ENCODE measurements at places on chromosomes 13 and 19.

DNA sequence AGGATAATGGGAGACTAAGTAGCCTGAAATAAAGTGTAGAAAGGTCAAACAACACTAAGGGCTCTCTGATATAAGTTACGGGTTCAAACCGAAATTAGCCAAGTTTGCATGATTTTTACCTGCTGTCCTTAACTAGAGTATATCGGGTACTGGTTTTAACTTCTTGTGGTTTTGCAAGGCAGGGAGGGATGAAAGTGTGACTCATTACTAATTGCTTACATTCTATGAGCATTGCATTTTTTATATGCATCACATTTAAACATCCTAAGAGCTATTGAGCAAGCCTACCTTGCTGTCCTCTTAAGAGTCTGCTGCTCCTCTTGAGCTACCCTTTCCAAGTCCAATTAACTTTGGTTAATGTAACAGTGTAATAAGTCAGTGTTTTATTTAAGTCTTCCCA lies 415.4 kb downstream of the SLITRK5 start:
- DNase-seq, result no peak

DNA sequence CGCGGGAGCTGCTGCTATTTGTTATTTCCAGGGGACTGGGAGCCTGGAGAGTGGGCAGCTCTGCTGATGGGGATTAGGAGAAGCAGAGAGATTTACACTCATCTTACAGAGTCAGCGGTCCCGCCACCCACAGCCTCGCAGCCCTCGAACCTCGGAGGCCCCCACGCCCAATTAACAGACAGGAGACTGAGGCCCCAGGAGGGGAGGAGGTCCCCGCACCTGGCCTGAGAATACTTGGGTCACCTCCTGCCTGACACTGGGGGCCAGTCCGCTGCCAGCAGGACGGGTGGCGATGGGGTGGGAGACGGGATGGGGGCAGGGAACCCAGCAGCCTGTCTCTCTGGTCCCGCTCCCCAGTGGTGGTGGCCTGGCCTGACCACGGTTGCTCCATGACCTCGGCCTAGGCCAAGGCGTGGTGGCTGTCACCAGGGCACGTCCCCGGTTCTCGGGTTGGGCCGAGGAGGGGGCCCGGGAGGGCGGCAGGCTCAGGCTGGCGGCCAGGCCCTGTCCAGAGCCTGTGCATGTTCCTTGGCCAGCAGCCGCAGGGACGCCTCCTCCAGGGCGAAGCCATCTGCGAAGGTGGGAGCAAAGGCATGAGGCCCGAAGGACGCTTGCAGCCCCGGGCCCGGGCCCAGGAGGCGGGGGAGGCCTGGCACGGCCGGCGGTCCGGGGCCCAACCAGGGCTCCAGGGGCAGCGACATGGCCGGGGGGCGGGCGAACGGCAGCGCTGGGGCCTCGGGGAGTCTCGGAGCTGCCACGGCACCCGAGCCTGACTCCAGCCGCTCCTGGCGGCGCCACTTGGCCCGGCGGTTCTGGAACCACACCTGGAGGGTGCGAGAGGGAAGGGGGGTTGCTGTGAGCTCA lies 1.7 kb downstream of the RAX2 start:
- DNase-seq, result no peak

DNA sequence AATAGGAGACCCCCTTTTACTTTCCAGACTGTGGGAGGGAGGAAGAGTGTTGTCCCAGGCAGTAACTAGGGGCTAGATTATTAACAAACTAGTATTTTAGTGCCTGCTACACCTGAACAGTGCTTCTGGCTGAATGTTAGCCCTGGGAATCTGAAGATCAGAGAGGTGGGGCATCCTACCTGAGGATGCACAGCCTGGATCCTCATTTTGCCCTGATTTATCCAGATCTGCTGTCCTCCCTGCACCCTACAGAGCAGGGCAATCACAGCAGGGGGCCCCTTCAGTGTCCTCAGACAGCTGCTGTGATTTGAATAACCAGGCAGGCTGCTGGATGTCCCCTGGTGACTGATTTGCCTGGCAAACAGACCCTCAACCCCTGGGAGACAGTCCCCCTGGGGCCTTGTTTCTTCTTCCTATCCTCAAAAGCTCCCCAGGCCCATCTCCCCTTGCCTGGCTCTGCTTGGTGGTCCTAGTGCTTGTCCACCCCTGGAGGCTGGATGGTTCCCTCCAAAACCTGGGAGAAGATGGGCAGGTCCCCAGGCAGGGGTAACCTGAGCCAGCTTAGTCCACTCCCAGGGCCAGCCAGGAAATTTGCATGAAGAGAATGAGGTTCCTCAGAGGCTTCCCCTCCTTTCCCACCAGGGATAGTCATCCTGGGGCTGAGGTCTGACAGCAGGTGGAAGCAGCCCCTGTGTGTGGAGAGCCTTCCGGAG lies at the start of gene OVOL3:
Gene OVOL3 (plus strand): TSS at position 657 of the 713 bp plus-strand sequence. CDS start 60 bp downstream, outside the sequence.
- no peak for DNase-seq

GRCh38 chr19:2381148-2381820 lies 21.2 kb downstream of the TMPRSS9 start:
- no peak for DNase-seq

DNA sequence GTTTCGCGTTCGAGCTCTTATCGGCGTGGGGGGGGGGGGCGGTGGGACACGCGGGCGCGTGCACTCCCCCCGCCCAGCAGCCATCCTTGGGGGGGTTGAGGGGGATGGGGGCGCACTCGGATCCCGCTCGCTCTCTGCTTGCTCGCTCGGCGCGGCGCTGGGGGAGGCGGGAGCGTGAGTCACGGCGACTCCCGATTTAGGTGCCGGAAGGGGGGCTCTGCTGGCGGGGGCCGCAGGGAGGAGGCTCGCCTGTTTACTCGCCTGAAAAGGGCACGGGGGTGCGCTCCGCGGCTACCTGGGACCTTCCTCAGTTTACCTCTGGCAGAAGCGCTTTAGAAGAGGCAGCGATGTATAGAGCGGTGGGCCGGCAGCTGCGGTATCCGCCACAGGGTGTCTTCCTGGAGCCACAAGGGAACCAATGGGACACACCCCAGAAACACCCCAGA lies 1.1 kb upstream of the PDE4A start:
- no peak for DNase-seq

- DNase-seq, result no peak
Observed at GRCh38 chr13:100497389-100497788, 91.2 kb downstream of the GGACT start.

DNA sequence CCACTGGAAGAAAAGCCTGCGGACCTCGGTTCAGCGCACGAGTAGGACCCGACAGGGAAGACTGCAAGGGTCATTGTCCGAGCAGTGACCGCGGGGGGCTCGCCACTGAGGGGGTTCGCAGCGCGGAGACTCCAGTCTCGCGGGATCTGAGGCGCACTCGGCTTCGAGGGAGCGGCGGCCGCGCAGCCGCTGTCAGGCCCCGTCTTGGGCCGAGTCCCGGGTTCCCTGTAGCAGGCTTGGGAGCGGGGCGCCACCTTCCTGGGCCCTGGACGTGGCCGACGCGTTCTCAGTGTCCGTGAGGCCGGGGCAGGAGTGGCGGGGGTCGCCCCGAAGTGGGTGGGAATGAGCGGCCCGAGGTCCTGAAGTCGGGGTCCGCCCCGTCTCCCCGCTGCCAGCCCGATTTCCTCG lies 474 bp upstream of the FAM174C start:
- DNase-seq, result no peak

- DNase-seq, result no peak
Observed at GRCh38 chr19:2145831-2146241, 5.5 kb downstream of the AP3D1 start.

- DNase-seq, result no peak
Observed at GRCh38 chr19:33649627-33650305, 28.0 kb downstream of the CHST8 start.

DNA sequence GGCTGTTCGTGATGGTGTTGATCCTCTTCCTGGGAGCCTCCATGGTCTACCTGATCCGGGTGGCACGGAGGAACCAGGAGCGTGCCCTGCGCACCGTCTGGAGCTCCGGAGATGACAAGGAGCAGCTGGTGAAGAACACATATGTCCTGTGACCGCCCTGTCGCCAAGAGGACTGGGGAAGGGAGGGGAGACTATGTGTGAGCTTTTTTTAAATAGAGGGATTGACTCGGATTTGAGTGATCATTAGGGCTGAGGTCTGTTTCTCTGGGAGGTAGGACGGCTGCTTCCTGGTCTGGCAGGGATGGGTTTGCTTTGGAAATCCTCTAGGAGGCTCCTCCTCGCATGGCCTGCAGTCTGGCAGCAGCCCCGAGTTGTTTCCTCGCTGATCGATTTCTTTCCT lies 12.2 kb upstream of the C19orf33 start:
- no peak for DNase-seq

DNA sequence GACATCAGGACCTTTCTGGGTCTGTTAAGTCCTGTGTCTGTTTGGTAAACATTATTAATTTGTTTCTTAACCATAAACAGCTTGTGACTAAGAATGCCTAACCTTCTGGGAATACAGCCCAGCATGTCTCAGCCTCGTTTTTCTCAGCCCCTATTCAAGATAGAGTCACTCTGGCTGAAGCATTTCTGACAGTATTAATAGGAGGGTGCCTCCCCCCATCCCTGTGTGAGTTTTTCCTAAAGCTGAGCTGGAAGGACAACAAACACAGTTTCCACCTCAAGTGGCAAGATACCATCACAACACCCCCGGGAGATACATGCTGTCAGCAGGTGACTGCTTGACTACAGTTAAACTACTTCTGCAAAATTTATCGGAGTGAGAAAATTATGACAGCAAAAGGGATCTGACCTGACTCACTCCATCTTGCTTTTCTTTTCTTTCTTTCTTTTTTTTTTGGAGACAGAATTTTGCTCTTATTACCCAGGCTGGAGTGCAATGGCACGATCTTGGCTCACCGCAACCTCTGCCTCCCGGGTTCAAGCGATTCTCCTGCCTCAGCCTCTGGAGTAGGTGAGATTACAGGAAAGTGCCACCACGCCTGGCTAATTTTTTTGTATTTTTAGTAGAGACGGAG lies 59.3 kb upstream of the ABCC4 start:
- no peak for DNase-seq

GRCh38 chr13:99002172-99002710 lies 24.4 kb upstream of the DOCK9 start:
- DNase-seq, result no peak

- DNase-seq, result no peak
Observed at GRCh38 chr19:8648240-8648639, 17.8 kb downstream of the NFILZ start.

GRCh38 chr13:86933676-86934075 lies 737.5 kb upstream of the SLITRK5 start:
- no peak for DNase-seq

DNA sequence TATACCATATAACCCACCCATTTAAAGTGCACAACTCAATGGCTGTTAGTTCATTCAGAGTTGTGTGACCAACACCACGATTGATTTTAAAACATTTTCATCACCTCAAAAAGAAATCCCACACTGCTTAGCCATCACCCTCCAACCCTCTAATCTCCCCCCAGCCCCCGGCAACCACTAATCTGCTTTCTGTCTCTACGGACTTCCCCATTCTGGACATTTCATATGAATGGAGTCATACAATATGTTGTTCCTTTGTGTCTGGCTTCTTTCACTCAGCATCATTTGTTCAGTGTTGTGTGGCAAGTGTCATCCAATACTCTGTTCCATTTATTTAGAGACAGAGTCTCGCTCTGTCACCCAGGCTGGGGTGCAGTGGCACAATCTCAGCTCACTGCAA lies 4.0 kb upstream of the PNMA8B start:
- no peak for DNase-seq

- no peak for DNase-seq
Observed at GRCh38 chr19:48102870-48103751, 7.5 kb downstream of the PLA2G4C start.

DNA sequence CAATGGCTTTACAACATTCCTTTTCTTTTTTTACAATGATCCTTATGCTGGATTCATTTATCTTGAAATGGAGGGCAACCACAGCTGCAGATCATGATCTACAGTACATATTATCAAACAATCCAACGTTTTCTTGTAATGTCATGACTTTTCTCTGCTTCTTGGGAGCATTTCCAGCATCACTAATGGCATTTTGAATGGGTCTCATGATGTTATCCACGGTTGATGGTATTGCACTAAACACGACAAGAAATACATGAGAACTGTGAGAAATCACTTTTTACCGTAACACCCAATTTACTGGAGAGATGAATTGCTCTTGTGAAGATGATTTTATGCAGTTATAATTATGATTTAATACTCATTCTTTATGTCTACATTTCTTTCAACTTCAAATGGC lies 16.2 kb upstream of the ACOD1 start:
- no peak for DNase-seq

DNA sequence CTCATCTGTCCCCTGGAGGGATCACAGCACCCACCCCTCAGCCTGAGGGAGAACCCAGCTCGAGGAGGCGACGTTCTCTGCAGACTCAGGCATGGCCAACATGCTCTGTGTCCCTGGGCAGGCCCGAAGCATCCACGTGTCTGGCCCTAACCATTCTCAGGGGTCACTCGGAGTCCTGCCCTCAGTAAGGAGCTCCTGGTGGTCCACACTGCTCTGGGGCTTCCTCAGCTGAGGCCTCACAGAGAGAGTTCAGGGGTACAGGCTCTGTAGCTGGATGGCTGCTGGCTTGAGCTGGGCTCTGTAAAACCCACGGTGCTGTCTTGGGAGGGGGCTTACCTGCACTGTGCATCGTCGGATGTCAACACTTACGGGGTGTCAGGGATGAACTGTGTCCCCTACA lies 4.4 kb upstream of the SIGLEC8 start:
- no peak for DNase-seq

- no peak for DNase-seq
Observed at GRCh38 chr13:33208290-33209220, 77.0 kb downstream of the STARD13 start.

DNA sequence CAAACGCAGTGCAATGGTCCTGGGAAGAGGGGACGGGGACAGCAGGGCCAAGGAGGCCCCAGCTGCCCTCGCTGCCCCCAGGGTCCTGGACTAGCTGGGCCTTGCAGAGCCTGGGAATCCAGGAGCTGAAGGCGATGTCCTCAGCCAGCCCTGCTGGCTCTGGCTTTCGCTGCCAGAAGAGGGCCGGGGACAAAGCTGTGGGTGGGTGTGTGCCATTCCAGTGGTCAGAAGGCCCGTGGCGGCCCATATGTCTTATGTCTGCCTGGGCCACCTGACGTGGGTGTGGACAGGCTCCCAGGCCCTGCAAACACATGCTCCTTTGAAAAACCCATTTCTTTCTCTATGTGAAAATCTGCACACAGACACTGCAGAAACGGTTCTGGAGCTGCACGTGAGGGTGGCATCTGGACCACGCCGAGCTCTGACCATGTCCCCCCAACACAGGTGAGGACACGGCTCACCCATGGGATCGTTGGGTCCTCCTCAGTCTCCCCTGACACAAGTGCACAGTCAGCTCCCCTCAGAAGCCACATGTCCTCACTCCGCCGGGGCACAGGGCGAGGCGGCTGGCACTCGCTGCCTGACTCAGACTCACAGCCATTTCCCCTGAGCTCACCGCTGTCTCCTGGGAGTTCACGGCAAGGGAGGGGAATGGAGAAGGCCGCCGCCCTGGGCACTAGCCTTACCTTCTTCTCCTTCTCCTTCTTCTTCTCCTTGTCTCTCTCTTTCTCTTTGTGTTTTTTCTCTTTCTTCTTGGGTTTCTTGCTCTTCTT lies 16.9 kb downstream of the IZUMO4 start:
- DNase-seq, result no peak

Measured in GM19239 (cell line).